Activated CD4-positive, CD25-positive, alpha-beta regulatory T cell (primary cell): ENCODE measurements at places on chromosomes 11 and 22.

DNA sequence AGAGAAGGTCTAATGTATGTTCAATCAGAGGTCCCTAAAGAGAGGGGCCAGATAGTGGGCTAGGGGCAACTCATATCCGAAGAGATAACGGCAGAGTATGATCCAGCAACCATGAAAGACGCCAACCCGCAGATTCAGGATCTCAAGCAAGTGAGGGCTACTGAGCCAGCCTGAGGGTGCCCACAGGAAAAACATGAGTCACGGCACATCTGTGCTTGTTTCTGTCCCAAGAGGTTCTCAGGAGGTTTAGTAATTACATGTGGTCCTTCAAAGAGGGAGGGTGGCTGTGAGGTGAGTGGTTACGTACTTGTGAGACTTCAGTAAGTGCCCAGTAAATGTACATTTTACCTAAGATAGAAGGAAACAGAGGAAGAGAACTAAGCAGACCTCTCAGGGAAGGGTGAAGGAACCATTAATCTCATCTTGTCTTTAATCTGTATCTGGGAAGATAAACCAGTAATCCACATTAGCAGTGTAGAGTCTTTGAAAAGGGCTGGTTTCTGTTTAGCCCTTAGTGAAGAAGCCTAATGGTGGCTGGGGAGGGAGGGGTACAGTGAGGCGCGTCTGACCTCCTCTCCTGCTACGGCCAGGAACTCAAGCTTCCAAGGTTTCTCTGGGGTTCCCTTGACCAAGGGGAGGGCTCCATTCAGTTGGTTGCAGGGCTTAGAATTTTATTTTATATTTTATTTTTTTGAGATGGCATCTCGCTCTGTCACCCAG, 10.2 kb downstream of the SIRT3 start:
- no peak for DNase-seq

GRCh38 chr22:43301866-43302265, 41.3 kb downstream of the SCUBE1 start:
- no peak for DNase-seq

DNA sequence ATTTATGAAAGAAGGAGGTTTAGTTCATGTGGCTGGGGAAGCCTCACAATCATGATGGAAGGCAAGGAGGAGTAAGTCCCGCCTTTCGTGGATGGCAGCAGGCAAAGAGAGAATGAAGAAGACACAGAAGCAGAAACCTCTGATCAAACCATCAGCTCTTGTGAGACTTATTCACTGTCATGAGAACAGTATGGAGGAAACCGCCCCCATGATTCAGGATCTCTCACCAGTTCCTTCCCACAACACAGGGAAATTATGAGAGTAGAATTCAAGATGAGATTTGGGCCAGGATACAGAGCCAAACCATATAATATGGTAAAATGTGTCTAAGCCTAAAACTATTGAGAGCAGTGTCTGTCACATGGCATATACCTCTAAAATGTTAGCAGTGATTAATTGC, 503.8 kb upstream of the CCDC179 start:
- DNase-seq: no peak

DNA sequence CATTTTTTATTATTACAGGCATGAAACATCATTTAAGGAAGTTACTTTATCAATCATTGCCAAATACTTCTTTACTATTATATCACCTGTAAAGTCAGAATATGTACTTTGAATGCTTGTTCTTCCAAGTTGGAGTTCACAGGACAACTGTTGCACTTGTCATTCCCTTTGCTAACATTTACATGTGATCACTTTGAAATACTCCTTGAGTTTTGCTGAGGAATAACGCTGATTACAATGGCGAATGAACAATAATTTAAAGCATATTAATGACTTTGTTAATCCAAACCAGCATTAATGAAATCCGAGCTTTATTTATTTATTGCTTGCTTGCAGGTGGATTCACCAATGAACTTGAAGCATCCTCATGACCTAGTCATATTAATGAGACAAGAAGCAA, 20.2 kb downstream of the TTC17 start:
- DNase-seq: no peak

DNA sequence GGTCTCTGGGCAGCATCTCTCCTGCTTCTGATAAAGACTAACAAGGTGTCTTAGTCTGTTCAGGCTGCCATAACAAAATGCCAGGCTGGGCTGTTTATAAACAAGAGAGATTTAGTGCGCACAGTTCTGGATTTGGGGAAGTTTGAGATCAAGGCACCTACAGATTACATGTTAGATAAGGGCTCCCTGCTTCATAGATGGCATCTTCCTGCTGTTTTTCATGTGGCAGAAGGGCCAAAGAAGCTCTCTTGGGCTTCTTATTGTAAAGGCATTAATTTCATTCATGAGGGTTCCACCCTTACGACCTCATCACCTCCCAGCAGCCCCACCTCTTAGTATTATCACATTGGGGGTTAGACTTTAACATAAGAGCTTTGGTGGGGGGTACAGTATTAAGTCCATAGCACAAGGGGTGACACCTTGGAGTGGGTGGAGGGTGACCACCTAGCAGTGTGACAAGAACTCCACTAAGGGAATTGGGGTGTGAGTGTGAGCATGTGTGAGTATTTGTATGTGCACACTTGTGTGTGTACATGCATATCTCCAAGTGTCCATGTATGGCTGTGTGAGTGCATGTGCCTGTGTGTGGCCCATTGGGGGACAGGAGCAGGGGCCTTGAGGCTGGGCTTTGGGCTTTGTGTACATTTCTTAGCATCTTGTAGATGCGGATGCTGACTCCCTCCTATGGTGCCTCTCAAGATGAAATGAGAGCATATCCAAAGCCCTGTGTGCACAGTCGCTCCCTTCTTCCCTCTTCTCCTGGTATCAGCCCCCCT, 42.7 kb downstream of the BCR start:
- DNase-seq: no peak

DNA sequence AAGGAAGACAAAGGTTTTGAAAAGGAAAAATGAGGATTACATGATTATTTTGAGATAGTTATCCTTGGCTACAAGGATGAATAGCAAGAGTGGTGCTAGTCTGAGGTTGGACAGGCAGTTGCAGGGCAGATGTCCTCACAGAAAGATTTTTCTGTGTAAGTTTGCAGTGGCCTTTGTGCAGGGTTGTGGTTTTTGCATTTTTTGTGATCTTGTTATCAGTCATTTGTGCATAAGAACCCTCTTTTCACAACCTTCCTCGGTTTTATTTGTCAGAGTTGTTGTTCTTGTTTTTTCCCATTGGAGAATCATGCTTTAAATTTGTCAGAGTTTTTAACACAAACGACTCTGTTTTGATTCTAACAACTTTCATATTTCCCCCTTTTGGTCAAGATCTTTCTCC, 1.4 kb downstream of the CCDC134 start:
- no peak for DNase-seq
